ENCODE measurements at places on chromosomes 7 and 10.

DNA sequence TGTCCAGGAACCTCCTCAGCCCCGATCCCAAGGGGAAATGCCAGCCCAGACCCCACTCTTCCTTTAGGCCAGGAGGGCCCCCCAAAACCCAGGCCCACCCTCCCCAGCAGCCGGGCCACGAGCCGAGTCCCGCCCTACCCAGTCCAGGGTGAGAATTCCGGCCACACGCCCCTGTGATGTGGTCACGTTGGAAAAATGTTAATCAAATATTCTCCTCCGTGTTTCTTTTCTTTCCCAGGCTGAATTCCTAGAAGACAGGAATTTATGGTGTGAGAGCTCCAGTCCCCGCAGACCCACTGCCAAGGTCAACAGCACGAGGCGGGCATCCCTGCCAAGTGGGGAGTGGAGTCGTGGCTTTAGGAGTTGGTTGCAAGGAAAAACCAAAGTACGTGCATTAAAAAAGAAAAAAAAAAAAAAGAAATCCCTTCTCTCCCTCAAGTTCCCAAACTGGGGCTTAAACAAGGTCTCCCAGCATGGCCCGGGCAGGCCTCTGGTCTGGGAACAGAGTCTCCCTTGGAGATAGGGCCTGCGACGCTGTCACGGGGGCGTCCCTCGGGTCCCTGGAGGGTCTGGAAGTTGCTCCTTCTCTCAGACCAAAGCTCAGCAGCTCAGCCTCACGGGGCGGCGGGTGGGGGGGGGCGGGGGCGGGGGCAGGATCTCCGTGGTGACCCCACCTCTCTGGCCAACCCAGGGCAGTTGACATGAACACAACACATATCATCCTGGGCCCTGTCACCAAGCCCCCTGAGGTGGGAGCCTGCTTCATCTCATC lies 28.1 kb upstream of the ELN start:
- no peak for DNase-seq

DNA sequence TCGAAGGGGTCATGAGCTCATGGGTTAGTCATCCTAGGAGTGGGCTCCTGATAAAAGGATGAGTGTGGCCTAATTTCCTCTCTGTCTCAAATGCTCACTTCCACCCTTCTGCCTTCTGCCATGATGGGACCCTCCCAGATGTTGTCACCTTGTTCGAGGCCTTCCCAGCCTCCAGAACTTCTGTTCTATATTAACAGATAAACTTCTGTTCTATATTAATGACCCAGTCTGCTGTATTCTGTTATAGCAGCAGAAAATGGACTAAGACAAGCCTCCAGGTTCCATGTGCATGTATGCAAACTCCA lies 583.2 kb downstream of the GLRX3 start:
- DNase-seq, result no peak

GRCh38 chr10:3122486-3123205 lies 49.9 kb downstream of the PITRM1 start:
- DNase-seq, result no peak

DNA sequence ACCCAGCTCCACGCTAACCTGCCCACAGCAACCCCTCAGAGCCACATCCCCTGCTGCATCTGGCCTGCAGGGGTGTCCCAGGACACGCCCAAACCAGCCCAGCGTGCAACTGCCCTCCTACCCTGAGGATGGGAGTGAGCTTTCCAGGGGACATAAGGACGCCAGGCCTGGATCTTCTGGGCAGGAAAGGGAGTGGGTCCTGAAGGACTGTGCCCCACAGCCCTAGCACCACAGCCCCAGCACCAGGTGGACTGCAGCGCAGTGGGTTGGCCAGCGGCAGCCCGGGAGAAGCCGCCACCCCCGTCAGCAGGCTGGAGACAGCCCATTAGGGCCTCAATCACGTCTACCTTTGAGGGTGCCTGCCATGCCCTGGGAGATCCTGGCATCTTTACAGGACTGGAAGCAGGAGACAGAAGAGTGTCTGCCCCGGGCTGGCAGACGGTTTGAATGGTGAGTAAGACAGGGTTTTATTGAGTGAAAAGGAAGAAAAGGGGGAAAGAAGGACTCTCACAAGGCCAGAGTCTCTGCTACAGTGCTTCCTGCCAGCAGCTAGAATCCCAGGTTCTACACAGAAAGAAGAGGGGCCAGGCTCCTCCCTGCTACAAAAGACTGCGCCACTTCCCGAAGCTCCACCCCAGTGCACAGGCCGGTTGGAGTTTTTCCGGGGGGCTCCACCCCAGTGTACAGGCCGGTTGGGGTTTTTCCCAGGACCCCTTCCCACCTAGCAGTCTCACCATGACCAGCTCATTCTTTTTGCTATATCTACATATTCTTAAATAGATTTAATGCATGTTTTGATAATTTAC lies 69.8 kb upstream of the KCTD7 start:
- DNase-seq, result no peak

DNA sequence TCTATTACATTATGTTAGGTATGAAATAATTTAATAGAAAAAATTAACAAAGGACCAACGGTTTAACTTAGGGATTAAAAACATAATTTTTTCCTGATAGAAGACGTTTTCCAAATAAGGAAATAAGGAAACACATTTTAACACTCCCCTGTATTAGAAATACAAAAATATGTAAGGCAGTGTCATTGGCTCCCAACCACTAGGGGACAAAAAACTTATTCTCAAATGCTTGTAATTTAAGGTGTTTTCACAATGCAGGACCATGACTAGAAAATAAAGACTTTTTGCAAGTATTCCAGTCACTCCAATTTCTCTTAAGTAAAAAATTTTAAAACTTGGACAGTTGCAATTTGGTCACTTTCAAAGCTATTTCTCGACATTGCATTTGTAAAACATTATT lies 98.8 kb upstream of the ODAD2 start:
- no peak for DNase-seq

GRCh38 chr7:19930851-19931250 lies 157.4 kb upstream of the TMEM196 start:
- no peak for DNase-seq

DNA sequence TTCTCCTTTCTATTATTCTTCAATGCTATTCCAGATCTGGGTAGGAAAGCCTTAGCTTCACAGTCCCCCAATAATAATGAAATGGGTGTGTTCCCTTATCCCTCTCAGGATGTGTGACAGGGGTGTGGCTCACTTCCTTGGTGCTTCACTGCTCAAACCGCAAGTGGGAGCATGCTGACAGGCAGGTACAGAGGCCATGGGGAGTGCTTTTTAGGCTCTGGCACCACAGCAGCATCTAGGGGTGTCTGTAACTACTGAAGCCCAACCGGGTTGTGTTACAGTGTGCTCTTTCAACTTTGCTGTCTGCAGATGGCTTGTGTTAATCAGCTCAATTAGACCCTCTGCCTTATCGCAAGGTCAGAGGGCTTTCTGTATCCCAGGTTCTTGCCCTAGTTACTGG lies 79.4 kb upstream of the CYP2C9 start:
- DNase-seq, result no peak

DNA sequence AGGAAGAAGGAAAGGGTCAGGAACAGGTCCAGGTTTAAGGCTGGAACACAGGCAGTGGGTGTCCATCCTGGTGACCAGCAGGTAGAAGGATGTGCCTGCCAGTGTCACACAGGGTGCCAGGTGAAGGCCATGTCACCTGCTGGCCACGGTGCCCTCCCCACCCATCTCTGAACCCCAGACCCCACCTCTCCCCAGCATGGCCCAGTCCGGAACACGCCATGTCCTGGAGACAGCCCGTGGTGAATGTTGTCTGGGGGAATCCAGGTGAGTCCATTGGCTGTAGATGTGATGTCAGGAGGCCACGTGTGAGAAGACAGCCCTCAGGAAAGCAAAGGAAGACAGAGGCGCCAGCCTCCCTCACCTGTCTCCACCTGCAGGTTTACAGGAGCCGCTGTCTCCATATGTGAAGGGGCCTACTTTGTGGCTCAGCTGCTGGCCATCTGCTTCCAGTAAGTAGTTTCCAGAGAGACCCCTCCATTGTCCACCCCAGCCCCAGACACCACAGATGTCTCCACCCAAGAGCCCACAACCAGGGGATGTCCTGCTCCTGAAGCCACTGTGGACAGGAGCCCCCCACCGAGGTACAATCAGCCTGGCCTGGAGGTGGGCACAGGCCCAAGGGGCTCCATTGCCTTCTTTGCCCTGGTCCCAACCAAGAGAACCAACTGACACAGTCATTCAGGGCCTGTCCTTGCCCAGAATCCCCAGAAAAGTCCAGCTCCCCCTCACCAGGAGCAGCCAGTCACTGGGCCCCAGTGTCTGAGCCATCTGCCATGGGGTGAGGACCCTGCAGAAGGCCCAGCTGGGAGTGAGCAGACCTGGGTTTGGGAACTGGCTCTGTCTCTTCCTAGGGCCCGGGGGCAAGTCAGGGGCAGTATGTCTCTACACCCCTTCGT lies 20.7 kb downstream of the TMEM72 start:
- no peak for DNase-seq

- DNase-seq, result no peak
These were observed 27.1 kb downstream of the OGDH start for GRCh38 chr7:44633254-44634186.

GRCh38 chr10:117804470-117805011 lies 242.2 kb downstream of the RAB11FIP2 start:
- DNase-seq, result no peak

- DNase-seq, result no peak
These were observed 171.8 kb upstream of the AHR start for GRCh38 chr7:17126413-17127268.

DNA sequence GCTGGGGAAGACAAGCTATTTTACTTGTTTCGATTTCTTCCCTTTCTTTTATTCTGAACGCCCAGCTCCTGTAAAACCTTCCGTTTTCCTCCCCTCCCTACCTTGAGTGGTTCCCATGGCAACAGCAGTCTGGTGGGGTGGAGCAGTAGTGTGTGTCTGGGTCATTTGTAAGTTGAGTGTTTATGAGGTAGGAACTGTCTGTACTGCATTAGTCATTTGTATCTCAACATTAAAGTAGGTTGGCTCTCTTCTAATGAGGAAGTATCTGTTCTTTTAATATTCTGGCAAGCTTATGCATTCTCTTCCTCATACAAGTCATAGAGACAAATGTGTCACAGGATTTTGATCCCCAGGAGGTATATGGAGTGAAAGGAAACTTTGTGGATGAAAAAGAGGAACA lies 85.3 kb upstream of the CCDC6 start:
- no peak for DNase-seq

GRCh38 chr7:143181349-143181748 lies 1.9 kb upstream of the TAS2R39 start:
- no peak for DNase-seq

DNA sequence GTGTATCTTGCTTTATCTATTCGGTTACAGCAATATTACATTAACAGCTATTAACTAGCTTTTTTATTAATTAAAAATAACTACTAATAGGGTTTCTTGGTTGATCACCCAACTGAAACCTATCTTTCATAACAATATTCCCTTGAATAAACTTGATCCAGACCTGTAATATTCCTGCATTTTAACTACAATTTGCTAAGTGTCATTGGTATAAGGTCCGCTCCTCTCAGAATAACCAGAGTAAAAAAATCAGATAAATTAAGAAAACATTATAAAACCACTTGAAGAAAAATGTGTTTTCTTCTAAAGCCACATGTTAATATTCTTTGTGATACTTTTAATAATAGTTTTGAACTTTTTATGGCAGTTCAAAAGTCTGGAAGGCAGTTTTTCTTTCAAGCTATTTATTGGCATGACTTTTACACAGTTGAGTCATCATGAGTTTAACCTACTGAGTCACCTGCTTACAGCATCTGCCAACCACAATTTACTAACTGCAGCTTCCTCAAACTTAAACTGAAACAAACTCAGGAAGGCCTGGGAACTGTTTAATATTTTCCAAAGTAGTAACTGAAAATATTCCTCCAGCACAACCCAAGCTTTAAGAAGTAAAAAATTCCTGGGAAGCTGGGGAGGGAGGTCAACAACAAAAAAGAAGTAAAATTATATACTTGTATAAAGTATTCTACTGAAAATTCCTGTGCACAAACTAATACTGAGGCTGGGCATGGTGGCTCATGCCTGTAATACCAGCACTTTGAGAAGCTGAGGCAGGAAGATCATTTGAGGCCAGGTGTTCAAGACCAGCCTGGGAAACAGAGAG lies 103.2 kb downstream of the NRBF2 start:
- no peak for DNase-seq

GRCh38 chr10:119253433-119254174 lies 46.2 kb downstream of the GRK5 start:
- DNase-seq, result no peak

DNA sequence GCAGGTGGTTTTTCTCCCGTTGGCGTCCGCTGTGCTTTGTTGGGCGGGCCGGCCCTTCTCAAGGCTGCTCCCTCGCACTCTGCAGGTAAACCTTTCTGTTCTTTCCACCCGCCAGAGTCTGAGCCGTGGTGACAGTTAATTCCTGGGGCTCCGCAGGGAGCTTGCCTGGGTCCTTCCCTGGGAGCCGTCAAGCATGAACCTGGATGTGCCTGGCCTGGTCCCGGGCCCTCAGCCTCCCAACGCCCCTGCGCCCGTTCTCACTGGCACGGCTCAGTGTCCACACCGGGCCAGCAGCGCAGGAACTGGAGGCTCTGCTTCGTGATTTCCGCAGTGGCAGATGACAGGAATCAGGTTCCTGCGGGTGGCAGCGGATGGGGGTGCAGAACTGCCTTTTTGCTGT lies 10.9 kb upstream of the NKX6-2 start:
- DNase-seq, result no peak

DNA sequence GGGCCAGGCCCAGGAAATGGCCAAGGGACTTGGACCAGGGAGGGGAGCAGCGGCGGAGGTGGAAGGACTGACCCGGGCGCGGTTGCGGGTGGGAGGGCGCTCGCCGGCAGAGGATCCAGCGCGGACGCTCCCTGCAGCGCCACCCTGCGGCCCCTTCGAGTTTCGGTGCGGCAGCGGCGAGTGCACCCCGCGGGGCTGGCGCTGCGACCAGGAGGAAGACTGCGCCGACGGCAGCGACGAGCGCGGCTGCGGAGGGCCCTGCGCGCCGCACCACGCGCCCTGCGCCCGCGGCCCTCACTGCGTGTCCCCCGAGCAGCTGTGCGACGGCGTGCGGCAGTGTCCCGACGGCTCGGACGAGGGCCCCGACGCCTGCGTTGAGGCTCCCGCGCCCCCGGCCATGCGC lies 16.8 kb upstream of the ZNF467 start:
- peak; percentile 10 for DNase-seq

DNA sequence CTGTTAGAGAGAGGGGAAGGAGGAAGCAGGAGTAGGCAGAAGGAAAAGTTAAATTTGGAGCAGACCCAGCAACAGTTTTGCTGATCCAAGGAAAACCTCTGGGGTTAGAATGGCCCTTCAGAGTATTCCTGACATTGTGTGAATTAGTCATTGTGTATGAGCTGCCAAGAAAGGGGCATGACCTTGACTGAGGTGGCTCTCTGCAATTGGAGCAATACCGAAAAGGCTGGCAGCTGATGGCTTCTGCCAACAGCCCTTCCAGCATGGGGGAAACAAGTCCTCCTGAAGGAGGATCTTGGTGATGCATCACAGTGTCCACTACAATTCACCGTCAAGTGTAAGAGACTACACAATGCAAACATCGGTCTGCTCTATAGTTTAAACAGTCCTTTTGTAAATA lies 20.6 kb upstream of the WASL start:
- DNase-seq, result no peak

GRCh38 chr10:110181911-110182310 lies 25.5 kb upstream of the MXI1 start:
- no peak for DNase-seq

All from activated CD8-positive, alpha-beta memory T cell treated with anti-CD3 and anti-CD28 coated beads for 1 hour (primary cell).